Upper lobe of right lung (tissue), 1 donor: ENCODE measurements at places on chromosomes 1 and 21.
A peak's percentile ranks its signal among the peaks of the same experiment; 100 is the strongest.

- H3K27ac ChIP-seq = peak overlapping the region; percentile 99
- peaks cover 21% of the 10 kb centered on the region for H3K4me1 ChIP-seq
- H3K4me3 ChIP-seq = peak overlapping the region; percentile 87
- no peak for DNase-seq
- no peaks in the 10 kb centered on the region for H3K36me3 ChIP-seq
- no peaks in the 10 kb centered on the region for H3K27me3 ChIP-seq
Measured at GRCh38 chr21:37074197-37074510, 1.1 kb downstream of the TTC3 start.

DNA sequence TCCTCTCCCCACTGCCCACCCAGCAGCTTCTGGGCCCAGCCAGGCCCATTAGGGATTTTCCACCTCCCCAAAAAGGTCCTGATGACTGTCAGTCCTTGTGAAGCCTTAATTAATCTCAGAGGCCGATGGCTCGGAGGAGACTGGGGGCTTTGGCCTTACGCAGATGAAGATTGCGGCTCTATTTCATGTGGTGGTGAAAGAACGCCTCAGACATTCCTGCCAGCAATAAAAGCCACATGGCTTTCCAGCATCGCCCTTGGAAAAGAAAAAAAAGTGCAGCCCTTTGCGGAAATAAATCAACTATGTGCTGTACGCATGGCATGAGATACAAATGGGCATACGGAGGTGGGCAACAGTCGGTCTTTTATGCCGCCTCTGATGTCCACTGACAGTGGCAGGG is 6.6 kb upstream of the RUNX3 start:
- DNase-seq = no peak
- H3K27me3 ChIP-seq = peaks cover 25% of the 10 kb centered on the region
- H3K4me3 ChIP-seq = no peak overlapping the region
- H3K36me3 ChIP-seq = no peaks in the 10 kb centered on the region
- H3K4me1 ChIP-seq = peaks cover 9% of the 10 kb centered on the region

DNA sequence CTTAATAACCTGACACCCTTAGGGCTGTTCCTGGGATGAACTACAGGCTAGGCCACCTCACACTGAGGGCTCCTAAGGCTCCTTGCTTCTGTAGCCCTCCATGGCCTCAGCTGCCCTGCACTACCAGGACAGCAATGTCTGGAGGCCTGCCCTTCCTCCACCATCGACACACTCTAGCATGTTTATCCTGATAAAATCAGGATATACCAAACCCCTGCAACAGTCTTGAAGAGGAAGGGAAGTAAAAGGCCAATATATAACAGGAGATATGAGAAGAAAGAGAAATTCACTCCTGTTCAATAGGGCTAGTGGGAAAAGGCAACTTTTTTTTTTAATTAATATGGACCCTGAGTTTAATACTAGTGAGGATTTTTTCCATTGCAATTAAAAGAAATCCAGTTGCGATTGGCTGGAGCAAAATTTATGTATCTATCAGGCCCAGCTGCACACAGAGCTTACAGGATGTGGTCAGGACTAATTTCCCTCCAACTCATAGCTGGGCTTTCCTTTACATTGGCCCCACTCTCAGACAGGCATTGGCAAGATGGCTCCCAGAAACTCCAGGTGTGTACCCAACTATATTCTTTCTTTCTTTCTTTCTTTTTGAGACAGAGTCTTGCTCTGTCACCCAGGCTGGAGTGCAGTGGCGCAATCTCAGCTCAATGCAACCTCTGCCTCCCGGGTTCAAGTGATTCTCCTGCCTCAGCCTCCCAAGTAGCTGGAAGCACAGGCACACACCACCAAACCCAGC is 13.5 kb upstream of the ATP2B4 start:
- no peaks in the 10 kb centered on the region for H3K36me3 ChIP-seq
- H3K4me1 ChIP-seq = peaks cover 7% of the 10 kb centered on the region
- no peak for DNase-seq
- no peak overlapping the region for H3K27ac ChIP-seq

DNA sequence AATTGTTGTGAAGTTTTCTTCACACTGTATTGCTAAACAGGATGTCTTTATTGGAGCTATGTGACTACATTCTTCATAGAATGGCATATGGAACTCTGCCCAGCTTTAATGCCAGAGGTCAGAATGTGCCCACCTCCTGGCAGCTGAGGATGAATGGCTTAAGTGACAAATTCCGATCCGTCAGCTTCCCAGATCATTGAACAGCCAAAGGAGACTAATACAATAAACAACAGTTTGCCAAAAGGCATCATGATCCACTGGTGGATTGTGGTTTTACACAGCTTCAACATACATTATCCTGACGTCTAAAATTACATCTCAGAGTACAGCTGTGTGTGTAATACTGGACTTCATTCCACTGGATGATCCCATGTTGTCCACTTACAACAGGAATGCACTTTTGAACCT is 68.7 kb upstream of the C1orf105 start:
- H3K27ac ChIP-seq = no peak overlapping the region
- no peaks in the 10 kb centered on the region for H3K27me3 ChIP-seq
- no peaks in the 10 kb centered on the region for H3K4me1 ChIP-seq
- no peak for DNase-seq
- H3K4me3 ChIP-seq = no peak overlapping the region

- H3K4me1 ChIP-seq = peaks cover 28% of the 10 kb centered on the region
- H3K27me3 ChIP-seq = no peaks in the 10 kb centered on the region
- no peaks in the 10 kb centered on the region for H3K36me3 ChIP-seq
- H3K27ac ChIP-seq = peak overlapping the region; percentile 53
- H3K4me3 ChIP-seq = no peak overlapping the region
Measured at GRCh38 chr1:8598060-8598724, 219.2 kb downstream of the RERE start.
